Central memory CD4-positive, alpha-beta T cell (primary cell): ENCODE measurements at places on chromosomes 5 and 9.

DNA sequence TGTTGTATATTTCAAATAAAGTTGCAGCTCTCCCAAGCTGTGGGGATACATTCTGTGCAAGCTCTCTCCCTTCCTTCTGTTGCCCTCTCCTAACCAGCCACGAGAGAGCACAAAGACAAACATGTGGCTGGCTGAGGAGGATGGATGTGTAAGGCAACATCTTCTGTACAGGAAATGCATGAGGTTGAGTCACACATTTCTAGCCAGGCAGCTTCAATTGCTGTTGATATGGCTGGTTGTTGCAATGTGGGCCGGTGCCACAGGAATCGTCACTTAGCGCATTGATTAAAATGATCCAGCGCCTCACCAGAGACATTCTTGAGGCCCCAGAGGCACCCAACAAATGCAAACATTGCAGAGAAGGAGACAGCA lies 207.1 kb downstream of the ICE1 start:
- DNase-seq: no peak

GRCh38 chr5:3221432-3221831 lies 374.2 kb upstream of the IRX1 start:
- DNase-seq: no peak

- no peak for DNase-seq
Observed at GRCh38 chr9:131773911-131774379, 34.1 kb upstream of the RAPGEF1 start.

DNA sequence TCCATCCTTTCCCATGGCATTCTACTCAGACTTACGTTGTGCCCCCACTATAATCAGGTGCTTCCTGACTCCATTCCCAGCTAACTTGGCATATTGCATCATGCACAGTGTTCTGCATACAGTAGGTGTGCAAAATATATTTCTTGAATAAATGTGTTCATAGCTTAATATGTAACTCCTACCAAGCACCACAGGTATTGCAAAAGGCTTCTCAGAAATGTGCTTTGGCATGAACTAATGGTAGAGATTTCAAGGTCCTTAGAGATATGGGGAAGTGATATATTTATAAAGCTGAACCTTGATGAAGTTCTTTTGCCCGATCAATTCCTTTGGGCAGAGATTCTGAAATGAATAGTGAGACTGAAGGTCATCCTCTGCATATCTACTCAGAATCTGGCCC lies 220.4 kb downstream of the KCTD16 start:
- no peak for DNase-seq
